Subcutaneous preadipocyte (primary cell): ENCODE measurements at places on chromosomes 11 and 22. TPM values are rescaled to one million over a fixed set of nuclear protein-coding genes. Genes with fewer than 3 reads are reported as not detected.

GGTLC3 gene
- not detected in 2 replicates for total RNA-seq

HINFP gene
- 12.9 and 16.2 TPM in 2 replicates for total RNA-seq

OR51E2 gene
- not detected in 2 replicates for total RNA-seq

TRPM5 gene
- not detected in 2 replicates for total RNA-seq

SOX10 gene
- not detected in 2 replicates for total RNA-seq

OR52N1 gene
- not detected in 2 replicates for total RNA-seq

OR51Q1 gene
- not detected in 2 replicates for total RNA-seq

SGSM1 gene
- under 0.01 and 0.20 TPM in 2 replicates for total RNA-seq

GGT5 gene
- 22.0 and 24.0 TPM in 2 replicates for total RNA-seq
